Neural crest cell (in vitro differentiated cells): ENCODE measurements at places on chromosomes 1 and 21. TPM values are rescaled to one million over a fixed set of nuclear protein-coding genes. Genes with fewer than 3 reads are reported as not detected.

S100A7 gene
- total RNA-seq = not detected in 2 replicates

NBPF10 gene
- 2.1 and 2.2 TPM in 2 replicates for total RNA-seq

OR2L5 gene
- not detected in 2 replicates for total RNA-seq

DENND2D gene
- not detected in 2 replicates for total RNA-seq

LCE1E gene
- total RNA-seq = not detected in 2 replicates

TXNIP gene
- 83.5 and 90.8 TPM in 2 replicates for total RNA-seq

S100A5 gene
- not detected in 2 replicates for total RNA-seq

HLX gene
- total RNA-seq = 0.43 and 0.61 TPM in 2 replicates

PAFAH2 gene
- total RNA-seq = 10.6 and 10.7 TPM in 2 replicates
